ENCODE measurements at places on chromosomes 1 and 21. TPM values are rescaled to one million over a fixed set of nuclear protein-coding genes. Genes with fewer than 3 reads are reported as not detected.

- no peak for DNase-seq
Observed at GRCh38 chr1:24149866-24150233, 6.9 kb upstream of the IL22RA1 start.

GRCh38 chr1:110286564-110286963, 52.6 kb upstream of the RBM15 start:
- no peak for DNase-seq

DNA sequence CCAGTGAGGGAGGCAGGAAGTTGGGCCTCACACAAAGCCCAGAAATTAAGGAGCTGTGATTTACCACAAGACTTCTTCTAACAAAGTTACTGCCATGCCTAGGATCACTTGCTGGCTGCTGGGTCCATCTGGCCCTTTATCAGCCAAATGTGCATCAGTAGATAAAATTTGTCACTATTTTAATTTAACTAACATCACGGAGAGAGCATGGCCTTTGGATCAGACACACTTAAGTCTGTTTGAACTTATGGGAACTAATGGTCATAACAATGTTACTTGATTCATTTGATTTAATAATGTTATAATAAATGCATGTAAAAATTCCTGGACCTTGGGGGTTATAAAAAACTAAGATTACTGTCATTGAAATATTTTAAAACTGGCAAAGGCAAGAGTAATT, 67.2 kb upstream of the CCDC190 start:
- no peak for DNase-seq

DNA sequence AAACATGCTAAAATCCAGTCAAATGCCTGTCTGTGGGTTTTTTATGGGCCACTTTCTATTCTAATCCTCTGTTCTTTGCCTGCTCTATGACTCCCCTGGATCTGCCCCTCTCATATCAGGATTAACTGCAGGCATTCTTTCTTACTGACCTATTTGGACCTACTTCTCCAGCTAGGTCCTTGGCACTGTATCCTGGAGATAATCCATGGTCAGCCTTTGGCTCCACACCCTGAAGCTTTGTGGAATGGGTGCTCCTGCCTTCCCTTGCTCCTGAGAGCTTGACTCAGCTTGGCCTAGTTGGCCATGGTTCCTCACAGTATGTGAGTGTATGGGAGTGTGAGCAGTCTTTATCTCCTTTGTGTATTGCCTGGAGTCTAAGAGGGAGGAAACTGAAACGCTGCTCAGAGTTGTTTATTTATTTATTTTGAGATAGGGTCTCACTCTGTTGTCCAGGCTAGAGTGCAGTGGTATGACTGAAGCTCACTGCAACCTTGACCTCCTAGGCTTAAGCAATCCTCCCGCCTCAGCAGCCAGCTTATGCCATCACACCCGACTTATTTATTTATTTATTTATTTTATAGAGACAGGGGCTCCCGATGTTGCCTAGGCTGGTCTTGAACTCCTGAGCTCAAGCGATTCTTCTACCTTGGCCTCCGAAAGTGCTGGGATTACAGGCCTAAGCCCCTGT, 28.7 kb upstream of the CDC14A start:
- DNase-seq: no peak

DNA sequence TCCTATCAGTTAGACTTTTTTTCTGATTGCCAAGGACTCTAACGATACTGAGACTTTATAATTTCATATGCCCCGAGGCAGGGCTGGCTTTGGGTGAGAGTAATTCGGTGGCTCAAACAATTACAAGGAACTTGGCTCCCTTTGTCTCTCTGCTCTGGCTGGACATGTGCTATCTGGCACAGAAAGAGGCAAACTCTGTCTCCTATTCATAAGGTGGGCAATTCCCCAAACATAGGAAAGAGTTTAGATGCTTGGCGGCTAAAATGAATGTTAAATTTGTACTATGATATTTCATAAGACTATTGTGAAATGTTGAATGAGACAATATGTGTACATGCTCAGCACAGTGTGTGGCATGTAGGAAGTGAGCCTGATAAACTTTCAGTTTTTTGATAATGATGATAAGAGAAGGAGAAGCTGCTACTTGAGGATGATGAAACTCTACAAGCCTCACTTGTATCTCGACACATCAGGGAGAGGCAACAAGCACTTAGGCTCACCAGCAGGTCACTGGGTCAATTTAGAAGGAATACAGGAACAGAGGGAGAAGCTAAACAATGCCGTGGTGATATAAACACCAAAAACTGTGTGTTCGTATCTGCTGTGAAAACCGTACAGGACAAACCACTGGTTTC, 12.6 kb upstream of the NTPCR start:
- no peak for DNase-seq

- DNase-seq: no peak
Observed at GRCh38 chr1:183124259-183124658, 61.8 kb upstream of the LAMC2 start.

The TCHH gene
- not detected for total RNA-seq

The CR1L gene
- not detected for total RNA-seq

GRCh38 chr1:172779491-172779890, 120.6 kb downstream of the FASLG start:
- no peak for DNase-seq

DNA sequence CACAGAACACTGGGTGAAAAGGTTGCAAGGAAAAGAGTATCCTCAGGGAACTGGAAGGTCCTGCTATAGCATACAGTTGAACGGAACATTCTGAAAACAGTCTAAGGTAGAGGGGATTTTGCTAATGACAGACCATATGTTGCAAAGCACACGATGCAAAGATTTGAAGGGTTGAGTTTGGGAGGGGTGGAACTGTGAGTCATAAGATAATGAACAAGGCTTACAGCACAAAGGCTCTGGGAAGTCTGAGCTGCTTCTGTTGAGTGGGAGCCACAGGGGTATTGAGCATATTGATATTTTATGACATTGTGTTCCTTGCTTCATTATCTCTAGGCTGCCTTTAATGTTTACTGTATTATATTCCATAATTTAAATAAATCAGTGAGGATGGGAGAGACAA, 104.9 kb downstream of the PLPPR4 start:
- no peak for DNase-seq

- no peak for DNase-seq
Observed at GRCh38 chr1:168291222-168291837, 10.7 kb downstream of the TBX19 start.

DNA sequence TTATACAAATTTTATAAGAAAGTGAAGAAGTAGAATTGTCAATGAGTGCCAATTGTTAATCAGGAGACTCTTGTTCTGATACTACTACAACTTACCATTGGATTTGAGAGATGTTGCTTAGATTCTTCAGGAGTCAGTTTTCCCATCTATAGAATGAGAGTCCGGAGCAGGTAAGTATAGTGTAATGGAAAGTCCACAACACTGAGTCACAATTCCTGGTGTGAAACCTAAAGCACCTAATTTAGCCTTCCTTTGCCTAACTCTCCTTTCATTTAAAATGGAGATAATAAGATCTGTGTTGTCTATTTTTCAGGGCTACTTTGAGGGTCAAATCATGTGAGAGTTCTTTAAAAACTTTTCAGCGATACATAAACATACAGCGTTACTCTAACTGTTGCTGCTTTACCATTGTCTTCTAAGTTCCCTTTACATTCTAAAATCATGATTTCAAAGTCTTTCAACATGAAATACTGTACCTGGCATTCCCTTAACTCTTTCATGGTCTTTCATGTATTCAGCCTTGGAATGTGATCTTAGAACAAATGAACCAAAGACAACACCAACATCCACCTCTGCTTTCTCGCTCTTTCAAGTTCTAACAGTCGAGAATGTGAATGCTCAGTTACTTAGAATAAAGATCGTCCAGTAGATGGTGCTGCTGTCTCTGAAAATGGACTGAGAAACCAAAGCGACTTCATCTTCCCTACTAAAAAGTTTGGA, 90.9 kb downstream of the SLC30A10 start:
- DNase-seq: no peak

The BCL10 gene
- total RNA-seq: 64.4 TPM

The ST6GALNAC5 gene
- total RNA-seq: not detected

DNA sequence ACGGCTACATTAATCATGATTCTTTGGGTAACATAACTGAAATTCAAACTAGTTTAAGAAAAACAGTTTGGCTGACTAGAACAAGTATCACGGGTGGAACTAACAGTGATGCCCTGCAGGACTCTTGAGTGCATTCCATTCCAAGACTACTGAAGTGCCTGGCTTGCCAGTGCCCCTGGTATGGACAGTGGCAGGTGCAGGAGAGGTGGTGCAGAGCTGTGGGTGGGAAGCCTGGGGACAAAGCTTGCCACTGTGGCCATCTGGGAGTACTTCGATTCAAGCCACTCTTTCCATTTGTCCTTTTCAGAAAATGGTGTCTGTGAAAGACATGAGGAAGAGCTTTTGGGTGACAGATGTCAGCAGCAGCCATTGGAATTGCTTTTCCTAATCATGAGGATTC, 166.5 kb downstream of the RRAGC start:
- DNase-seq: no peak

The SPRR2E gene
- total RNA-seq: not detected

- DNase-seq: no peak
Observed at GRCh38 chr1:33344896-33345560, 24.1 kb upstream of the A3GALT2 start.

The LENEP gene
- total RNA-seq: not detected

The SLC2A5 gene
- total RNA-seq: 0.64 TPM

GRCh38 chr1:60054374-60054773, 19.2 kb downstream of the C1orf87 start:
- DNase-seq: no peak

- no peak for DNase-seq
Observed at GRCh38 chr1:209218113-209218512, 365.4 kb upstream of the CAMK1G start.

The RGSL1 gene
- total RNA-seq: not detected

The ARID4B gene
- 192 TPM for total RNA-seq

- no peak for DNase-seq
Observed at GRCh38 chr1:230745071-230745470, 2.1 kb upstream of the CAPN9 start.

- peak; percentile 60 for DNase-seq
Observed at GRCh38 chr1:9294405-9294773, 1.7 kb downstream of the SPSB1 start.

- DNase-seq: no peak
Observed at GRCh38 chr1:95325349-95325748, 91.3 kb downstream of the RWDD3 start.

The S100A14 gene
- total RNA-seq: not detected

- DNase-seq: no peak
Observed at GRCh38 chr1:94983171-94983739, 56.3 kb upstream of the CNN3 start.

DNA sequence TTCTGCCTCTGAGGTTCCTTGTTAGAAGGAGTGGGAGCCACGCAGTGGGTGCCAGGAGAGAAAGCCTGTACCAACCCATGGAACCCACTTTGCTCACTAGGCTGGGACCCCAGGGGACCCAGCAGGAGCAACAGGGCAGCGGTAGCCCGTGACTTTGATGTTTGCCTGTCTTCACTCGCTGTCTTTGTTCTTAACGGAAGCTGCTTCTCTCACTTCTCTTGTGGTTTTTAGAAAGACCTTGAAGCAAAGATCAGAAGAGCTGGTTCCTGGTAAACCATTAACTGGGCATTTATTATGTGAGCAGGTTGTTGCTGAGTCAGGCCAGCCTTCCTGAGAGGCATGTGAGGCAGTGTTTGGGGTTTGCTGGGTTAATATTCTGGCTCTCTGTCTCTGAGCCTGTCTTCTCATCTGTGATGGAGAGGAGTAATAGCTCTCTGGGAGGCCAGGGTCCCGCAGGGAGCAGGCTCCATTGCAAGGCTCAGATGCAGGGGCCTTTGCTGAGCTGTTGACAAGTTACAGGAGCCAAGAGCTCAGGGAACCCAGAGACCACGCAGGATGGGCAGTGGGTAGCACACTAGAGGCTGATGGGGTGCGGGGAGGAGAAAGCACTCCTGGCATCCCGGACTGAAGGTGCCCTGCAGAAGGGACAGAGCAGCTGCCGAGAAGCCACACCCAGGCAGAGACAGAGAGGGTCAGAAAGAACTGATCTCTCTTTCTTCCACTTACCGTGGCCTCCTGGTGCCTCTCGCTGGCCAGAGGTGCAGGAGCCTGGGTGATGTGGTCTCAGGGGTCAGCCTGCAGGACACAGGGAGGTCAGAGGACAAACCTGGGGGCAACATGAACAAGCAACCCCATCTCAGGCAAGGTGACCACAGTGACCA, 367.5 kb upstream of the C1orf174 start:
- DNase-seq: peak; percentile 81

The PGLYRP3 gene
- not detected for total RNA-seq

DNA sequence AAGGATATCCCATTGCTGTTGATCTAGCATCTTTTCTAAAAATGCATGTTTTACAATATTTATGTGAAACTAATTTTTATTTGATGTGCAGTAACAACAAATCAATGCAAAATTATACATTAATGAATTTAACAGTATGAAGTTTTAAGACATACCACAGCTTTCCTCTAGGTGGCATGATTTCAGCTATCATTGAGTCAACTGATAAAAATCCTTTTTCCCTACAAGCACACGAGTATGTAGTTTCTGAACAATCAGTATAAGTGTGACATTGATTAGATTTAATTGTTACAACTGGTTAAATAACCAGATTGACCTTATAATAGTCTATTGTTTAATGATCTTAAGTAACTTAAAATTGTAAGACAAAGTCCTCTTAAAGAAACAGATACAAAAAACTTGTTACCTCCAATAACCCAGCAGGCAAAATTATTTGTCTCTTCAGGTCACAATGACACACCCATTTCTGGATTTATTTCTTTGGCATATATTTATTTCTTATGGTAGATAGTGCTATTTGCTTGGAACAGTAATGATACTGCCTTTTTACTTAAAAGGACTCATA, 5.8 kb upstream of the TGFB2 start:
- peak; percentile 44 for DNase-seq

DNA sequence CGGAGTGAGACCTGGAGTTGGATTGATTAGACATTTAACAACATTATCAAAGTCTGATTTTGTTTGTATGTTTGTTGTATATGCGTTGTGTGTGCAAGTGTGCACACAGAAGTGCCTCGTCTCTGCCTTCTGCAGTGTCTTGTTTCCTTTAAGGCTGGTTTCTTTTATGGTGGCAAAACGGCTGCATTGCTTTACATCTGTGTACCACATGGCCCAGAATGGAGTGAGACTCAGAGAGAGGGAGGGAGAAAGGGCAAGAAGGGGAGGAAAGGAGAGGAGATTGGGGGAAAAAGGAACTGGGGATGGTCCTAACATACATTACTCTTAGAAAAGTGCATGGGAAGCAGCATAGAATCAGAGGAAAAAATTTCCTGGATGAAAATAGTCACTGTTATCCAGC, 99.7 kb upstream of the WLS start:
- no peak for DNase-seq

The CR1 gene
- 0.94 TPM for total RNA-seq

The RNU1-3 gene
- total RNA-seq: 3,278 TPM

The SLC35F3 gene
- 0.35 TPM for total RNA-seq

Data from CD4-positive, CD25-positive, alpha-beta regulatory T cell (primary cell).